Activated CD8-positive, alpha-beta memory T cell treated with anti-CD3 and anti-CD28 coated beads for 1 hour (primary cell): ENCODE measurements at places on chromosomes 1 and 21.

- no peak for DNase-seq
Measured at GRCh38 chr1:183467687-183468086, 4.6 kb upstream of the SMG7 start.

DNA sequence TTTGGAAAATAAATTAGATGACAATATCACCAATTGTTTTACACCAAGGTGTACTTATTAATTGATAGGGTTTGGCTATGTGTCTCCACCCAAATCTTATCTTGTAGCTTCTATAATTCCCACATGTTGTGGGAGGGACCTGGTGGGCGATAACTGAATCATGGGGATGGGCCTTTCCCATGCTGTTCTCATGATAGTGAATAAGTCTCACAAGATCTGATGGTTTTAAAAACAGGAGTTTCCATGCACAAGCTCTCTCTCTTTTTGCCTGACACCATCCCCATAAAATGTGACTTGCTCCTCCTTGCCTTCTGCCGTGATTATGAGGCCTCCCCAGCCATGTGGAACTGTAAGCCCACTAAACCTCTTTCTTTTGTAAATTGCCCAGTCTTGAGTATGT, 131.0 kb upstream of the LMO4 start:
- no peak for DNase-seq

GRCh38 chr1:188941986-188942385, 1535.7 kb downstream of the BRINP3 start:
- DNase-seq, result no peak

DNA sequence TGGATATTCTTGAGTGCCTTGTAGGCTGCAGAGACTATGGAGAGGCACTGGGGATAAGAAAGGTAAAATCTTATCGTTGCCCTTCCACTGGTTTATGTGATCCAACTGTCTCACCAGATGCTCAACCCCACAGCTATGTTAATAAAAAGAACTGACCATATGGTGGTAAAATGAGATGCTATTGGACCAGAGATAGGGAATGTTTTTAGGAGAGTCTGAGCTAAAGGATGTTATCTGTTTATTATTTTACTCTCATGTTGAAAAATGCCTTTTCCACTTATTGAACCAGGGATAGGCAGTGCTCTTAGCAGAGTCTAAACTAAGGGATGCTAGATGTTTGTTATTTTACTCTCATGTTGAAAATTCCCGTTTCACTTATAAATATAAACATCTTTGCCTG, 172.8 kb upstream of the GREM2 start:
- no peak for DNase-seq

DNA sequence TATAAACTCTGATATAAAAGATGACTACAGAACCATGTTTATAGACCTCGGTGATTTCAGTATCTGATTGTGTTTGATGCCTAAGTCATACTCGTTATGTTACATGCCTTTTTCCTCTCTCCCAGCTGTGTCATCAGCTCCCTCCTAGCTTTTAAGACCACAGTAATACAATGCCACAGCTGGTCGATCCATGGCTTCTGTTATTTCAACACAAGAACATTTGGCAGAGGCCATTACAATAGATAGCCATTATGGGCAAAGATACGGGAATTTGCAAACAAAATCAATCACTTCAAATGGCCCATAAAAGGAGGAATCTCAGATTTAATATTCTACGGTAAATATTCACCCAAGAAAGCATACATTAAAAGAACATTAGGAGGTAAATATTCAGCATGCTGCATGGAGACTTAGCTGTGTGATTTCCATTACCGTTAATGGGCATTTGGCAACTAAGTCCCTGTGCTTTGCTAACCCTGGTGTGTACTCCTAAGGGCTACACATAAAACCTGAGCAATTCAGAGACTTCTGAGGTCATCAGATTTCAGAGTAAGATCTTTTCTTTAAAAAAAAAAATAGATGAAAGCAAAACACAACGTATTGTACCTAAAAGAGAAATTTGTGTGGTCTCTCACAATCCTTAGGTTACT, 153.4 kb downstream of the PIGK start:
- no peak for DNase-seq

- DNase-seq, result no peak
Measured at GRCh38 chr1:221200464-221200863, 321.2 kb downstream of the HLX start.

DNA sequence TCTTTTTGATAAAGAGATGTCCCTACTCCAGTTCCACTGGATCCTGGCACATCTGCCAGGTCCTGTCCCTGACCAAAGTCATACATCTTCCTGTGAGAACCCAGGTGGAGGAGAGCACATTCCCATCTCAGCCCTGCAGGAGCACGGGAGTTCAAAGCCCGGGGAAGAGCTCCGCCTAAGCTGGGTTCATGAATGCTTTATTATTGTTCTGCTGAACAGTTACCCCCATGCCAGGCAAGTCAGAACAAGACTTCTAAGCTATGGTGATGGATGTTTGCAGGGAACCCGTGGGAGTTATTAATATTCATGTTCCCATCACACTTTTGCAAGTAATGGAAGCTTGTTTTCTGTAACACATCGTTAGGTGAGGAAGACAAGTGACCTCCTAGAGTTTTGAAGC, 62.9 kb downstream of the SEC16B start:
- no peak for DNase-seq

DNA sequence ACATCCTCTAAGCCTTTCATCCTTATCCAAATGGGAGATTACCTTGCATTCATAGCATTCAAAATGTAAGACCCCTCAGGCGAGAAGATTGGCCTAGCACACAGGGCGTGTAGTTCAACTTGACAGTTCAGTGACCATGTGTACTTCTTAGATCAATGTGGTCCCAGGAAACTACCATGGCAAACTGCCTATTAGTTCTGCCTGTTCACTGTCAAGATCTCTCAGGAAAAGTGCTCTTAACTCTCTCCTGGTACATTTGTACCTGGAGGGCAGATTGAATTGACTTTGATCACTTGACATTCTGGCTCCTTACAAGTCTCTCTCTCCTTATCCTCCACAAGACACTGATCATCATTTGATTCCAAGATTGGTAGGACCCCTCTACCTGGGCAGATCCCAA, 122.4 kb downstream of the CDC7 start:
- no peak for DNase-seq

GRCh38 chr21:41148798-41149197, 19.2 kb upstream of the BACE2 start:
- no peak for DNase-seq

- DNase-seq, result no peak
Measured at GRCh38 chr1:45359882-45360513, 19.8 kb upstream of the MUTYH start.

- DNase-seq, result no peak
Measured at GRCh38 chr1:226950316-226950715, 10.2 kb downstream of the COQ8A start.

DNA sequence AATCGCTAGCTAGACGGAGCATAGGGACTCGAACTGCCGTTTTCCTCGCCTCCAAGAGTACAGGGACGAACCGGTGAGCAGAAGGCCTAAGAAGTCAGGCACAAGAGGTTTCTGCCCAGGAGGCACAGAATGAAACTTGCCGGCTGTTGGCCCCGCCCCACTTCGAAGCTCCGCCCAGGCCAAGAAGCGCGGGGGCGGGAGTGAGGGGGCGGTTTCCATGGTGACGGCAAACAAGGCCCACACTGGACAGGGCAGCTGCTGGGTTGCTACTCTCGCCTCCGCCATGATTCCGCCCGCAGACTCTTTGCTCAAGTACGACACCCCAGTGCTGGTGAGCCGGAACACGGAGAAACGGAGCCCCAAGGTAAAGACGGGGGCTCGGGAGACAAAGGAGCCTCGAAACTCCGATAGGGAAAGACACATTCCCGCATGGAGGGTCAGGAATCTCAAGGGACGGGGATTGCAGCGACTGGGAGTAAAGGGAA, at the start of gene DNALI1:
Gene DNALI1, plus strand, starts transcription at position 229 of the 485 bp plus-strand sequence. Its CDS starts 55 bp downstream, at position 284.
- DNase-seq, result no peak

- DNase-seq, result no peak
Measured at GRCh38 chr1:165248969-165249571, 107.4 kb downstream of the LMX1A start.

- DNase-seq, result no peak
Measured at GRCh38 chr1:100306735-100307313, 40.8 kb downstream of the RTCA start.

GRCh38 chr1:182664296-182664695, 20.1 kb downstream of the RGS8 start:
- DNase-seq, result no peak

DNA sequence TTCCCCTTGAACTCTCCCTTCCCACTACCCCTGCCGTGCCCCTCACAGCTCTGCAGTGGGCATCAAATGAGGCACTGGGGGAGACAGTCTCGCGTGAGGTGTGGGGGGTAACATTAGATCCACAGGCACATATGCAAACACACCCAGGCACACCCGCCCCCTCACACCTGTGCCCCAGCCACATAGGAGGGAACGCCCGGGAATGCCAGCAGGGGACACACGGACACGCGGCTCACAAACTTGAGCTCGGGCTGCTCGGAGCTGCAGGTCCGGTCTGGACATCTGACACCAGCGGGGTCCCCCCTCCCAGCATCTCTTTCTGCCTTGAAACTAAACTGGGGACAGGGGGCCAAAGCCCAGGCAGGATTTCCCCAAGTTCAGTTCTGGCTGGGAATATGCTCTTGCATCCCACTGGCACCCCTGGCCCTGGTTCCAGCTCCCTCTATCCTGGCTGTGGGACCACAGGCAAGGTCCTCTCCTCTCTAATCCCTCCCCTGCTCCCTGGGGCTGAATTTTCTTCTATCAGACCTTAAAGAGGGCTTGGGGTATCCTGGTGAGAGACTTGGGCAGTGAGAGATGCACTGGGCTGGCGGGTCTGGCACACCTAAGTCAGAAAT, 30.6 kb downstream of the CDCP2 start:
- DNase-seq, result no peak

DNA sequence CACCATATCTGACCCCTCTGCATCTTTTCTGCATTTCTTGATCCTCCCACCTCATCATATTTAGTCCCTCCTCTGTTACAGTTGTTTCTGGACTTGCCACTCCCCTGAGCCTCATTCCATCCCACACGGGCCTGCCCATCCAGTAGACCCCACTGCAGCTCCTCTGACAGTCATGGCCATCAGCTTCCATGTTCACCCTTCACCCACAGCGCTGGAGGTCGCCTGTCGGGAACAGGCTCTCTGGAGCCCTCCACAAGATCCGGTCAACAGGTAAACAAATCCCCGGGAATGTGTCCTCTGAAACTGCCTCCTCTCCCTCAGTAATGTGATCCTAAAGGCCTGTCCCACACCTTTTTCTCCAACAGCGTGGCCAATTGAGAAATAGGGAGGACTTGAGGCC, 31.3 kb downstream of the SYF2 start:
- DNase-seq, result no peak

- DNase-seq, result no peak
Measured at GRCh38 chr1:175873290-175873935, 130.0 kb upstream of the TNR start.

DNA sequence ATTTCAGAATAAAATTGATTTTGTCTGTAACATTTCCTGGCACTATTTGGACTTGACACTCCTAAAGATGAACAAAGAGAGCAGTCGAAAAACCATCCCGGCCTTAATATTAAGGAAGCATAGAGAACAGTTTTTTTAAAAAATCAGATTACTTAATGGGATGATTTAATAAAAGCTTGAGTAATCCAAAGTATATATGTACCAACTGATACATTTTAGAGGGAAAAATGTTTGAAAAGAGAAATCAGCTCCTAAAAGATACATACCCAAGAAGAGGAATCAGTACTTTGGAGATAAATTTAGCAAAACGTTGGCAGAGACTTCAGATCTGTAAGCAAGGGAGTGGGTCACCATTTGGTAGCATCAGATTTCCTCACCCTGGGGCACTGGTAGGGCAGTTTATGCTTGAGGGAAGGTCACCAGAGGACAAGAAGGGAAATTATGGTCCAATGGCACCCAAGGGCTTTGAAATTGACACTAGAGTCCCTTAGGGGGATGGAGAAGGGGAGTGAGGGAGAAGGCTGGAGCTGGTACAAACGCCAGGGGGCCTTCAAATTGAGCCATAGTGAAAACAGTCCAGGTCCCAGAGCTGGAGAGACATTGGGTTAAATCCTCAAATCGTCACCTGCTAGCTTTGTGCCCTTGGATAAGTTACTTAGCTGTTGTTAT, 5.9 kb downstream of the SLAMF7 start:
- no peak for DNase-seq

- DNase-seq, result no peak
Measured at GRCh38 chr21:23152130-23152529, 2153.9 kb downstream of the NCAM2 start.

DNA sequence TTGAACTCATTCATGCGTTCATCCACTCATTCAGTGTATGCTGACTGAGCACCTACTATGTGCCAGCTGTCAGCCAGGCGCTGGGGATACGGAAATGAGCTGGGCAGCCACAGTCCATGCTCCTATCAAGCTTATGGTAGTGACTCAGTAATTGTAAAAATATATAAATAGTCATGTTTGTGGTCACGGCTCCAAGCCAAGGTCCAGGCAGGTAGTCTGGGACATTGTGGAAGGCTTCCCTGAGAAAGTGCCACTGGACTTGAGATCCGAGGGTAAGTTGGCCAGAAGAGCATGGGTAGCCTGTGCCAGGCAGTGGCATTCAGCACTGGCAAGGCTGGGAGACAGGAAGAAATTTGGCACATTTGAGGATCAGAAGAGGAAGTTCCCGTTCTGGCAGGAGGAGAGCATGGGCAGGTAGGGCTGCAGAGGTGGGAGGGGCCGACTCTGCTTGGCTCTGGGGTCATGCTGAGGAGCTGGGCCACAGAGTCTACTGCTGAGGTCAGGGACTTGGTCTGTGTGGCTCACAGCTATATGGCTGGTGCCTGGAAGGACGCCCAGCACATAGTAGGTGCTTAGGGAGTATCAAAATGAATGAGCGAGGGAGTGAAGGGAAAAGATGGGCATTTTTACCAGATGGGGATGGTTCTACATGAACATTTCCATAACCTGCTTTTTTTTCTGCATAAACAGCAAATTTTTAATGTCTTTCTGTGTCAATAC, 6.9 kb downstream of the PTPRF start:
- DNase-seq, result no peak

GRCh38 chr1:1918901-1919303, at the start of gene TMEM52:
TMEM52 (minus strand) TSS chr1:1919279; CDS start chr1:1919265, 14 bp downstream.
- DNase-seq, result no peak

- no peak for DNase-seq
Measured at GRCh38 chr1:241598249-241598648, 41.9 kb downstream of the CHML start.

DNA sequence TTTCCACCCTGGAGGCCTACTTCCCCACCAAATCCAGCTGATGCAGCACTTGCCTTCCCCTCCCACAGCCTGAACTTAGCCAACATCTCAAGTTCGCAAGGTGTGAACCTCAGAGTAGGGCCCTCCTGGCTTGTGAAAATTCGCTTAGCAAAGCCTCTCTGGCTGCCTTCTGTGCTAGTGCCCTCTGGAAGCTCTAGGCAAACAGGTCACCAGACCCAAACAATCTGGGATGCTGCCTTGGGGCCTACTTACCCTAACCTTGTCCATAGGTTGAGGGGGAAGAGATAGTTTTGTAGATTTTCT, 30.3 kb upstream of the TRABD2B start:
- no peak for DNase-seq

GRCh38 chr1:29525941-29526340, 289.6 kb downstream of the PTPRU start:
- DNase-seq, result no peak

GRCh38 chr1:54489627-54490250, 58.3 kb upstream of the ACOT11 start:
- DNase-seq, result no peak

GRCh38 chr21:29056538-29057050, 16.9 kb downstream of the CCT8 start:
- no peak for DNase-seq
